ENCODE measurements at places on chromosomes 11 and 22.

GRCh38 chr22:49838771-49839717, 11.4 kb upstream of the BRD1 start:
- DNase-seq: peak; percentile 36

DNA sequence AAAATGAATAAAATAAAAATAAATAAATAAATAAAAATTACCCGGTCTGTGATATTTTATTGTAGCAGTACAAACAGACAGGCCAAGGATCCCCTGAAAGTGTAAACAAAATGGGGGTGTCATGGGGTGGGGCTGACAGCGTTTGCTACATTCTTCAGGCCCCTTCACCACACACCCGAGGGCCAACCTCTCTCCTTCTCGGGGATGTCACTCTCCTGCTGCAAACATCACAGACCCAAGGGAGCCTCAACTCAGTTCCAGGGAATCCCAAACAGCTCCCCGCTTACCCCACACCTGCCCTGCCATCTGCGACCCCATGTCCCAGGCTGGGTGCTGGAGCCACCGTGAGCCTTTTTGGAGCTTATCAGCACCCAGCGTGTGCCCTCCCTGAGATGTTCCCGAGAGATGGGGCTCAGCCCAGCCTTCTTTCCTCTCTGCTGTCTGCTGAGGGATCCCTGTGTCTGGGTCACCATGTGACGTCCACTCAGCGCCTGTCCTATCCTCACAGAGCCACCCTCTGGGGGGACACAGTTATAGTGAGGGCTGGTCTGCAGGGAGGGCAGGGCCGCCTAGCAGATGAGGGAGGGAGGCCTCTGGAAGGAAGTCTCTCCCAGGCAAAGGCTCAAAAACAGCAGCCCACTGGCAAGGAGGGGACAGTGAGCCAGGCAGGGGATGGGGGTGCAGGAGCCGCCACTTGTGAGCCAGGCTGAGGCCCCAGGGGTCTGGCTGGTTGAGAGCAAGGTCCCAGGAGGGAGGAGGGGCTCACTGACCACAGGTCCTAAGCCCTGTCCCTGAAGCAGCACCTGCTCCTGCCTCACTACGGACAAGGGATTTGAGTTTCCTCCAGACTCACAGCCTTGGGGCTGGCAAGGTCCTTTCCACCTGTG, 1041.6 kb downstream of the BRD1 start:
- DNase-seq: no peak

DNA sequence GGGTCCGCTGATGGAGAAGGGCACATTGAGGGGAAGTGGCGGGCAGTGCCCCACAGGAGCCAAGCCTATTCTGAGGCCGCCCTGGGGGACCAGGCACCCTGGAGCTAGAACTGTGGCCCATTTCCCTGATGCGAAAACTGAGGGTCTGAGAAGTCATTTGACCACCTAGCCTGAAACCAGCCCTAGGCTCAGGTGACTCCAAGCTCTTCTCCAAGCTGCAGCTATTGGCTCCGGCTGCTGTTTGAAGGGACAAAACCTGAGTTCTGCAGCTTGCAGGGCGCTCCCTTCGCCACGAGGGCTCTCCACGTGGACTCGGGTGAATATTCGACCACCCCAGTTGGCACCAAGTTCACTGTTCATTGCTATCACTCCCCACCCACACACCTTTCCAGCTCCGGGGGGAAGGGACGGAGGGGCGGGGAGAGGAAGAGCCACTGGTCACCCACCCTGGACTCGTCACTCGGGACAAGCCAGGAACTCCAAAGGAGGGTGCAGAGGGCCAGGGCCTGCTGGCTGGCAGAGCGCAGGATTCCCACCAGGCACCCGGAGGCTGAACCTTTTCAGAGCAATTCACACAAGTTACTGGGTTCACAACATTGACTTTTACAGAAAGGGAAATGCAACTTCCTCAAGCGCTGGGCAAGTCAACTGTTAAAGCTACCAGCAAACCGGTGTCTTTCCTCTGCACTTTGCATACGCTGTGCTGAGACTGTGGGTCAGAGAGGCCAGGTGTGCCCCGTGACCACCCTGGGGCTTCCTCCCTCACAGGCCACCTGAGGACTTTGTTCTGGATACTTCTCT, 1.1 kb upstream of the RAC2 start:
- no peak for DNase-seq

- peak; percentile 58 for DNase-seq
Observed at GRCh38 chr22:41403532-41404318, 22.0 kb downstream of the TEF start.

- no peak for DNase-seq
Observed at GRCh38 chr11:17219016-17219415, 11.2 kb upstream of the PIK3C2A start.

GRCh38 chr11:8806974-8807373, 104.0 kb upstream of the AKIP1 start:
- DNase-seq: no peak

- no peak for DNase-seq
Observed at GRCh38 chr11:132052904-132053303, 682.5 kb downstream of the NTM start.

- DNase-seq: no peak
Observed at GRCh38 chr11:33413301-33413700, 156.1 kb downstream of the HIPK3 start.

DNA sequence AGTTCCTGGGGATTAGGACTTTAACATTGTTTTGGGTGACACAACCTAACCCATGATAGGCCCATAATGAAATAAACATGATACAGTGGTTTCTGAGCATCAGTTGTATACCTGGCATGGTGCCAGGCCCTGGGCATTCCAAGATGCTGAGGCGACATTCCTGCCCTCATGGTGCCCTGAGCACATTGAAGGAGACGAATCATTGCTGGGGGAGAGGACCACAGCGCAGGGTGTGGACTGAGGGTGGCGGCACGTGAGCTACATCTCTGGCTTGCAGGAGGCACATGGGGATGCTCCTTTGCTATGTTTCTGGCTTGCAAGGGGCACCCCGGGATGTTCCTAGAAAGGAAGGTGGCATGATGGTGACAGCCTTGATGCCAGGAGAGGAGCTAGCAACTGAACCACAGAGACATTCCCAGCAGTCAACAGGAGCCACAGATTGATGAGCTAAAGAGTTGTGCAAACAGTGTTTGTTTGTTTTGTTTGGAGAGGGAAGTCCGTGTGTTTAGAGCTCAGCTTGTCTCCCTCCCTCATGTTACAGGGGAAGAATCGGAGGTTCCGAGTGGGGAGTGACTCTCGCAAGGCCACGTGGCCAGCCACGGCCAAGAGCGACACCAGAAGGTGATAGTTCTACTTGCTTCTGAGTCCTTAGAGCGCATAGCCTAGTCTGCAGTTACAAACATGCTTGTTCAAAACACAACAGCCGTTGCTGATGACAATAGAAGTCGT, 106.4 kb downstream of the MIAT start:
- no peak for DNase-seq

GRCh38 chr11:125286486-125286885, 121.9 kb downstream of the PKNOX2 start:
- no peak for DNase-seq

- no peak for DNase-seq
Observed at GRCh38 chr11:66068923-66069714, 953 bp upstream of the PACS1 start.

DNA sequence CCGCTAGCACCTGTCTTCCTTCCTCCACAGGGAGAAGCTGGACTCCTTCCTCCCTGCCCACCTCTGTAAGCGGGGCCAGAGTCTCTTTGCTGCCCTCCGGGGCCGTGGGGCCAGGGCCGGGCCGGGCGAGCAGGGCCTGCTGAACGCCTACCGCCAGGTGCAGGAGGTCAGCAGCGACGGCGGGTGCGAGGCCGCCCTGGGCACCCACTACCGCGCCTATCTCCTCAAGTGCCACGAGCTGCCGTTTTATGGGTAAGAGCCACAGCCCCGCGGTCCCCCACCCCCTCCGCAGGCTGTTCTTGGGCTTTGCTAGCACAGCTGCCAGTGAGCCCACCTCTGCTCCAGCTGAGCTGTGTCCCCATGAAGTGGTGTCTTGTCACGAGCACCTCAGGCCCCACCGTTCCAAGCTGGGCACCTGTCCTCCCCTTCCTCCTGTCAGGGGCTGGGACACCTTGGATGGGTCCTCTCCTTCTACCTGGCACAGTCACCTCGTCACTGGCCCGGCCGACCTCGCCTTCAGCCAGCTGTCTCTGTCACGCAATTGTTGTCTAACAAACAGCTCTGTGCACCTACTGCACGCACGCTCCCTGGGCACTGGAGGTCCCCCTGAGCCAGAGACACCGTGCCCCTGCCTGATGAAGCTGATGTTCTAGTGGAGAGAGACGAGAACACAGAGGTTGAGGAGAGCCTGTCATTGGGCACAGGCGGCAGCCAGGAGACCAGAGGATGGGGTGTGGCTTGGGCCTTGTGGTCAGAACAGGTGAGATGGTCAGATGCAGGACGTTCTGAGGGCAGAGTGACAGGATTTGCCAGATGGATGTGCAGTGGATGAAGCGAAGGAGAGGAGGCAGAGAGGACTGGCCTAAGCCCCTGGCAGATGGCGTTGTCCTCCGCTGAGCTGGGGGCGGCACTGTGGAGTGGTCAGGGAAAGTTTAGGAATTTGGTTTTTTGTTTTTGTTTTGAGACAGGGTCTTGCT, 10.6 kb downstream of the FRMD8 start:
- no peak for DNase-seq

- DNase-seq: peak; percentile 39
Observed at GRCh38 chr11:58524232-58525036, 16.5 kb upstream of the OR5B21 start.

DNA sequence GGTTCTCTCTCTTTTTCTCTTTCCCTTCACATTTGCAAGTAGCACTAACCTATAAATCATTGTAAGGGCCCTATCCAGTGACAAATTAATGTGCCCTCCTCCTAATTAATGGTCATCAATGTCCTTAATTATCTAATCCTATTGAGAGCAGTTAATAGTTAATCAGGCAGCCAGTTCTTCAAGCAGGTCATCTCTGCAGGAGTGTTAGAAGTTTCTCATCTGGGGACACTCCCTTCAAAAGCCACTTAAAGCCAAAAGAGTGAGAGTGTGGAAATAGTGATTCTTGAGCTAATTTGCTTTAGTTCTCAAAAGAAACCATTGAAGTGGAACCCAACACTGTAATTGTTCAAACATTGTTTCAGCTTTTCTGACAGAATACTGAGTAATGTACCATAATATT, 141.6 kb downstream of the ELP4 start:
- DNase-seq: no peak

DNA sequence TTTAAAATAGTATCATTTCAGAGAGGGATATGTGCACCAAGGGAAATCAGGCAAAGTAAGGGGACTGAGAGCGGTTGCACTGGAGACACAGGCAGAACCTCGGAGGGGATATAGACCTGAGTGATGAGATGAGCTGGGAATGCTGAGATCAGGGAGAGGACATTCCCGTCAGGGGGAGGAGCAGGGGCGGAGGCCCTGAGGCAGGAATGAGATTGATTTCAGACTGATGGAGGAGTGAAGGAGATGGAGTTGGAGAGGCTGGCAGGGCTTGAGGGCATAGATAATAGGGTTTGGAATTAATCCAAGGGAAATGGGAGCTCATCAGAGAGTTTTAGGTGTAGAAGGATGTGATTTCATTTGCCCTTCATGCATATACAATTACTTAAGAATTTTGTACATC, 13.2 kb downstream of the CD6 start:
- DNase-seq: no peak

GRCh38 chr11:46535688-46536087, 58.1 kb downstream of the AMBRA1 start:
- DNase-seq: no peak

- DNase-seq: no peak
Observed at GRCh38 chr11:67627441-67627811, 2.3 kb downstream of the NUDT8 start.

DNA sequence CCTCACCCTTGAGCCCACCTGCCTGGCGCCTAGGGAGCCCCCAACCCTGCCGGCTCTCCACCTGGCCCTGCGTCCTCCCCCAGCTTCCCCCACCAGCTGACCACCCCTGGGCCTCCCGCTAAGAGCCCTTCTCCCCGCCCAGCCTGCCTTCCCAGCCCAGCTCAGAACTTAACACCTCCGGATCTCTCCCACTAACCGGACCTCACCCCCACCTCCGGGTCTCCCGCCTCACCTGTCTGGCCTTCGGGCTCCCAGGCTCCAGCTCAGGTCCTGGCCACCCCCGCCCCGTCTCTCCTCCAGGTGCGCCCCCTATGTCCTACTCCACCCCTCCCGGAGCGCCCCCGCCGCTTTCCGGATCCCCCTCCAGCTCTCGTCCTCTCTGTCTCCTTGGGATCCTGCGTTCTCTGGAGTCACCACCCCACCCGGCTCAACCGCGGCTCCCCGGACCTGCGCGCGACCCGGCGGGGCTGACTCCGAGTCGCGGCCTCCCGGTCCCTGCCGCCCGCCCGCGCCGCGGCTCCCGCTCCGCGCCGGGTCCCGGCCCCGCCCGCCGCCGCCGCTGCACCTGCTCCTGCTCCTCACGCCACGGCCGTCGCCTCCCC, at the start of gene KCNJ11:
Gene KCNJ11 (minus strand): TSS at position 51 of the 602 bp plus-strand sequence. CDS start 568 bp downstream, outside the sequence.
- no peak for DNase-seq

DNA sequence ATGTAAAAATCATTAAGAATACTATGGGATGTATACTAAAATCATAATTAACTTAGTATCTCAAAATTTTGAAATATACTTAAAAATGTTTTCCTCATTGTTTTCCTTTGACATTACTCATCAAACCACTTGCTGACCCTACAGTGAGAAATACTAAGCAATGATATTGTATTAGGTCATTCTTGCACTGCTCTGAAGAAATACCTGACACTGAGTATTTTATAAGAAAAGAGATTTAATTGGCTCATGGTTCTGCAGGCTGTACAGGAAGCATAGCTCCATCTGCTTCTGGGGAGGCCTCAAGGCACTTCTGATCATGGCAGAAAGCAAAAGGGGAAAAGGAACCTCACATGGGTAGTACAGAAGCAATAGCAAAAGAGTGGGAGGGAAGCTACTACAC, 950.9 kb upstream of the CHORDC1 start:
- no peak for DNase-seq
